ENCODE measurements at places on chromosomes 1 and 21.

GRCh38 chr21:44503901-44504399 lies 36.0 kb downstream of the KRTAP10-1 start:
- no peak for DNase-seq

DNA sequence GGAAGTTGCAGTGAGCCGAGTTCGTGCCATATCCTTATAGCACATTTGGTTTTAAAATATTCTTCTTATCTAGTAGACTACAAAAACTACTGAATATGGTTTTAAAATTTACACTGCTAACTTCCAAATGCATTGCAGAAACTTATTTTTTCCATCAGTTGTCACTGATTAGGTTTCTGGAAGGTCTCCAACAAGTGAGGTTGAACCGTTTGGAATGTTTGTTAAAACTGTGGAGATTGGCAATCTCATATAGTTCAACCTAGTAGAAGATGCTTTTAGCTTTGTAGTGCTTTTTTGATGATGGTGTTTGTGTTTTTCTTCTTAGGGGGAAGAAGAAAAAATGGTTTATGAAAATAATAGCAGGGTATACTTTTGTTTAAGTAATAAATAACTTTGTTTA lies 12.9 kb downstream of the CENPF start:
- no peak for DNase-seq

DNA sequence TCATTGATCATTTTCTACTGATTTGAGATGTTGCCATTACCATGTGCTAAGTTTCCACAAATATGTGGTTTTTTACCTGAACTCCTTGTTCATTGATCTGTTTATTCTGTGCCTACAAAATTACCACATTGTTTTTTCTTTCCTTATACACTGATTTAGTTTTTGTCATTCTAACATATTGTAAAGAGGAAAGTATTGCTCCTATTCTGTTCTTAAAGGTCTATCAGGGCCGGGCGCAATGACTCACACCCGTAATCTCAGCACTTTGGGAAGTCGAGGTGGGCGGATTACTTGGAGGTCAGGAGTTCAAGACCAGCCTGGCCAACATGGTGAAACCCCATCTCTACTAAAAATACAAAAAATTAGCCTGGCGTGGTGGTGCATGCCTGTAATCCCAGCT lies 75.1 kb downstream of the CAMTA1 start:
- DNase-seq, result no peak

- no peak for DNase-seq
These were observed 11.1 kb downstream of the PTPRC start for GRCh38 chr1:198649968-198650338.

GRCh38 chr1:242089911-242090310 lies 91.0 kb upstream of the MAP1LC3C start:
- no peak for DNase-seq

DNA sequence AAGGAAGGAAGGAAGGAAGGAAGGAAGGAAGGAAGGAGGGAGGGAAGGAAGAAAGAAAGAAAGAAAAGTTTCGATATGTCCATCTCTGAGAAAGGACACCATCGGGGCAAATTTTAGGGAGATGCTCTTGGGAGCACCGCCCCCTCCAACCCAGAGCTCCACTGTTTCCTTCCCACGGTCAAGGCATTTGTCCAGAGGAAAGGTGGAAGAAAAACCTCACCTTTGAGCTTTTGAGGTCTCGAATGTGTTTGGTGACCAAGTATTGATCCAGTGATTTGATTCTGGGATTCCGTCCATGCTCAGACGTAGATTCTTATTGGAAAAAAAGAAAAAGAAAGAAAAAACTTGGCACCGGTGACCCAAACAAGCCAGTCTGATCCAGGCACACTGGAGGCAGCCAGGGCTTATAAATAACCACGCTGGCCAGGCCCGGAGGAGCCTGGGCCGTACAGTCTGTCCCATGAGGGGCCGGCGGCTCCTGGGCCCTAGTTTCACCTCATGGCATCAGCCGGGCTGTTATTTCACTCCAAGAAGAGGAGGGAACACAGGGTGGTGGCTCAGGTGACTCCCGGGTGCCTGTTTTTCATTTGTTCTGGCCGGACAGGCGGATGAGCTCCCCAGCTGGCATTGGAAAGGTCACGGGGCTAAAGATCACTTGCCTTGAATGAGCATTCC lies 36.1 kb upstream of the SLC25A33 start:
- DNase-seq, result no peak

DNA sequence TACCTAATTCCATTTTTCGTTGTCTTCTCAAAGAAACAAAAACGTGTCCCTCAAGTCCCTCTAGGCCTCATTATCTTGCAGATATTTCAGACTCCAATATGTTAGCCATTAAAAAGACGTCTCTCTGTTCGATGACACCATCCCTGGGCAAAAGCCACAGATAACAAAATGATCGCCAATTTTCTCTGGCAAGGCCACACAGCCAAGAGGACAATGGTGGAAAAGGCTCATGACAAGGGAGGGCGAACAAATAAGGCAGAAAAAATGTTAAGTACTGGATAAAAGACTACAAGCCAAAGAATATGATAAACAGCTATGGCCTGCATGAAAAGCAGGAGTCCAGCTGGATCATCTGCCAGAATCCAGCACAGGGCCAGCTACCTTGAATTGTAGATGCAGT lies 82.9 kb downstream of the TBX15 start:
- no peak for DNase-seq

- DNase-seq, result no peak
These were observed 116.4 kb downstream of the OLFML2B start for GRCh38 chr1:161907265-161907664.

DNA sequence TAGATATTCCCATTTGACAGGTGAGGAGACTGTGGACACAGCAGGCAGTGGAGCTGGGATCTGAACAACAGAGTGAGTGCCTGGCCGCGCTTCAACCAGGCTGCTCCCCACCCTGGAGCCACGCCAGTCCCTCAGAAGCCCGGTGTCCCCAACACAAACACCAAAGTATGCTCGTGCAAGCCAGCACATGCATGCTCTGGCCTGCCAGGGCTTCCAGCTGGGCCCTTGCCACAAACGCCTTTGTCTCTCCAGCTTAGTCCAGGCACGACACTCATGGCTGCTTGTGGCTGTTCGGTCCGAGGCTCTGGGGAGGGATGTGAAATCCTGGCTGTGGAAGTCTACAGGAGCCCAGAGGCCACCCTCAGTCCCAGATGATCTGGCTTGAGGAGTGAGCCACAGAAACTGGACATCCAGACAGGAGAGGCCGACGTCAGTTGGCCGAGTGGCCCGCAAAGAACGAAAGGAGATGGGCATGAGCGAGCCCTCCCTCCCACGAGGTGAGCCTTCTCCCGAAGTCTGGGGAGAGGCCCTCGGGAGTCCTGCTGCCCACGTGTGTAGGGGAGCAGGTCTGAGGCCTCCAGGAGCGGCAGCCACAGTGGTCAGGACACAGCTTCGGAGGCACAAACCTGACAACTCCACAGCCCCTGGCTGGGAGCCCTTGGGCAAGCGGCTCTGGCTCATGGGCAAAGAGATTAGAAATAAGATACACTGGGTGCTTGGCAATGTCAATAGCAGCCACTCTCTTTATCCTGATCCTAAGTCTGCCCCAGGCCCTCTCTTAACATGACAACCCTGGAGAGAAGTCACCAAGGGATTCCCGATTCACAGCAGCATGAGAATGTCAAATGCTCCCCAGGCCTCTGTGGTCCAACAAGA lies 117.1 kb upstream of the IFFO2 start:
- no peak for DNase-seq

DNA sequence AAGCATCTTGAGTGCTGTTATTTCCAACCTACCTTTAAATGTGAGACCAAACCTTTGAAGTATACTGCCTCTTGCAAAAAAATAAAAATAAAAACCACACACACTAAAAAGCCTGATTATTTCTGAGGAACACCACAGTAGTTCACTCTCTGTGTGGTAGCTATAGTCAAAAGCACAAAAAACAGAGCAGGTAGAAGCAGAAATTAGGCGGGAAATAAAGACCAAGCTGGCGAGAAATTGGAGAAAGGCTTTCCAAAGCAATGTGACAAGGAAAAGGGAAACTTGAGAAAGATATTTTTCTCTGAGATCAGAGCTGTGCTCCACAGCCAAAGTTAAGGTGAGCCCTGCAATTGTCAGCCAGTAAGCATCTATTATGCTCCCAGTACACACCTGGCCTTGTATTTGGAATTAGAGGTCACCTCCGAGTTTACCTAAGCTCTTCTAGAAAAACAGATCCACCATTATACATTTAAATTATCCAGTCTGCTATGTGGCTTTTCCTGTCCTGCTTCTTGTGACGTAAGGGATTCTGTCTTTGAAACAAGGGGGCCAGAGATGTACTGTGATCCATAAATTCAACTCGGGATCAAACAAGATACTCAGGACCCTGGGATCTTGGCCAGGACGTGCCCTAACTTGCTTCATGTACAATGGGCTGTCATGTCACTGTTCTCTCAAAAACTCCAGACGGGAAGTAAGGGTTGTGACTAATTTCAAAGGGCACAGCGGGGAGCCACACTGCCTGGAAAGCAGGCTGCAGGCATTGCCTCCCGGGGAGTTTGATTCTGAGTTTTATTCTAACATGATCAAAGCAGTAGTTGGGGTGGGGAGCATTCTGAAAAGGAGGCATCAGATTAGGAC lies 39.8 kb upstream of the RAB4A start:
- DNase-seq, result peak; percentile 74

DNA sequence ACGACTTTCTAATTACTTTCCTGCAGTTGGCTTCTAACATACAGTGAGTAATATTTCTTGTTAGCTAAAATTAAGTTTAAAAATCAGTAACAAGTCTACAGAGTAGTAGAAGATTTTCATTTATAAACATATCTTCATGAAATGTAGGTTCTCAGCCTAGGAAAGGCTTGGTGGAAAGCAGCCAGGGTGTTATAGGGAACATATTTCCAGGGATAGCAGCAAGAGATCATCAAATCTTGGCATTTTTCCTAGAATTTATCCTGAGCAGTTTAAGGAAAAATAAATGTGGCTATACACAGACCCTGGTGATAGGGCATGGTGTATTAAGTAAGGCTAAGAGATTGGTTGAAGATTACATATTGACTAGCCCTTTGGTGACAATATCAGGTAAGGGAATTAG lies 203.5 kb upstream of the NEGR1 start:
- DNase-seq, result no peak

GRCh38 chr1:72690871-72691270 lies 408.5 kb upstream of the NEGR1 start:
- DNase-seq, result no peak

DNA sequence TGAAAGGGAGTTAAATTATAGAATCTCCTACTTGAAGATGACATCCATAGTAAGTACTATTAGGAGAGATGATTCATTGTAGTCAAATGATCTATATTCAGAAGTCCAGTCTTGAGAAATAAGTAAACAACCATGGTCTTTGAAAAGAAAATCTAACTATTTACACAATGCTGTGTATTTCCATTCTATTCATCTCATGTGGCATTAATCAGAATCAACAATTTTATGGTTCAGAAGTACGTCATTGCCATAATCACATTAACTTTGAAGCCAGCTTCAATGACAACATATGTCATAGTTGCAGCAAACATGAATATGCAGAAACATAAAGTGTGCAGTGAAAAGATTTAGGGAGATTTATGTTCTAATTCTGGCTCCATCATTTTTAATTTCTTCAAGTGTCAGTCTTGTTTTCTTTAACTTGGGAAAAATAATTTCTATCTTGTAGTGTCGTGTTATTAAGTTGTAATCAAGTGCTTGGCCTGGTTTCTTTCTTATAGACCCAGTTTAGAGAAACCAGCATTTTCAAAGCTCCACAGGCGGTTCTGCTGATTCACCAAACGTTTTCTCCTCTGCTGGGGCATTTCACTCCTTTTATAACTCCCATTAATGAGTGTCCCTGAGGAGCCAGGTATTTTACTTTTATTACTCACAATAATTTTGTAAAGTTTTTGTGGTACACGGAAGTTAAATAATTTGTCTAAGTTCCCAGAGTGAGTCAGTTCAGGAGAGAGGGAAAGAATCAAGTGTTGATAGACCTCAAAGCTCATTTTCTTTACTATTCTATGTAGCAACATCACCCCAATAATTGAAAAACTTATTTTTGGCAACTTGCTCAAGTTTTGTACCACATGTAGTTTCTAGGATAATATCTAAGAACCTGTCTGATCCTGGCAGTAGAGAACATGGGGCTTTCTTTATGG lies 35.9 kb upstream of the PTGS2 start:
- no peak for DNase-seq

- DNase-seq, result no peak
These were observed 3.3 kb downstream of the CCSAP start for GRCh38 chr1:229339520-229339919.

- no peak for DNase-seq
These were observed 158.8 kb downstream of the C1orf21 start for GRCh38 chr1:184545601-184546000.

DNA sequence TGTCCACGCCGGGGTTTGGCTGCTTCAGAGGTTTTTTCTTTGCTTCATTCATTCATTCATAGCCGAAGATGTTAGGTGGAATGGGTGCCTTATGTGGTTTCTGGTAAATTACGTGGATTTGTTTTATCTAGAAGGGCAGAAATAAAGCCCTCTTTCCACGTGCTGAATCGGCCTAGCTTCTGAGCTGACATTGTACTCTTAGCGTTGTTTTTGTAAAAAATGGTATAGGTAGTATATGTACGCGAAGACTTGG lies 1.5 kb downstream of the GALNT2 start:
- no peak for DNase-seq

DNA sequence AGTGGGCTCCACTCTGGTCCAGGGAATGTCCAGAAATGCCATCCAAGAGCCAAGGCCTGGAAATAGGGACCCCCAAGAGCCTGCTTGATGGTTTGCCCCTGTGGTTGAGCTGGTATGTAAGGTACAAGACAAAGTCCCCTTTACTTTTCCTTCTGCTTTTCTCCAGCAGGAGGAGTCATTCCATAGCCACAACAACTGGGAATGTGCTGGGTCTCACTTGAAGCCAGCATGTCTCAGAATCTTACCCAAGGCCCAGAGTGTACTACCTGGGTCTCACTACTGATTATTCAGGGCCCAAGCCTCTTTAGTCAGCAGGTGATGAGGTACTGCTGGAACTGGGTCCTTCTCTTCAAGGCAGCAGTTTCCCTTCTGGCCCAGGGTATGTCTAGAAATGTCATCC lies 62.1 kb upstream of the CD55 start:
- no peak for DNase-seq

GRCh38 chr1:230979952-230980351 lies 1.1 kb downstream of the ARV1 start:
- no peak for DNase-seq

DNA sequence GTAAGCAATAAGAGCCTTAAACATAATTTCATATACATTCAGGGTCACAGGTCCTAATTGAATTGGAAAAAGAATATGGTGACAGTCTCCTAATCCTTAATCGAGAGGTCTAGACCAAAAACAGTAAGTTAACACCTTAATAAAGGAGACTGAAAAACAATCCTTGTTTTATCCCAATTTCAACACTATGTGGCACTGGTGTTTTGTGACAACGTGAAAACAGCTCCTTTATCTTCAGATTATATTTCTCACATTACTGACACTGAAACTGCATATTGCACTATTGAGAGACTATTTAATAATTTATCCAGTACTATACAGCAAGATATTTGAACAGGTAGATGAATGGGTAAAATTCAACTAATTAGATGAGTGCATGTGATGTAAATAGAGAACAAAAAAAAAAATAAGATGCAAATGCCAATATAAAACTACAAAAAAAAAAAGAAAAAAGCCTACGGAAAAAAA lies 34.1 kb downstream of the TP53BP2 start:
- DNase-seq, result no peak

- no peak for DNase-seq
These were observed 68.7 kb upstream of the FAM3B start for GRCh38 chr21:41247561-41248545.
